Heart right ventricle (tissue), 16 donors: ENCODE measurements at places on chromosomes 1 and 21. TPM values are rescaled to one million over a fixed set of nuclear protein-coding genes. Genes with fewer than 3 reads are reported as not detected.

- no peak for DNase-seq
These were observed 7.0 kb downstream of the TNNT2 start for GRCh38 chr1:201370500-201370899.

The FAM177B gene
- not detected for total RNA-seq

GRCh38 chr1:11680270-11681070 is 478 bp downstream of the MAD2L2 start:
- no peak for DNase-seq

GRCh38 chr1:11505591-11506538 is 26.9 kb downstream of the DISP3 start:
- DNase-seq, result no peak

The PRRX1 gene
- total RNA-seq, result 91.2 TPM

DNA sequence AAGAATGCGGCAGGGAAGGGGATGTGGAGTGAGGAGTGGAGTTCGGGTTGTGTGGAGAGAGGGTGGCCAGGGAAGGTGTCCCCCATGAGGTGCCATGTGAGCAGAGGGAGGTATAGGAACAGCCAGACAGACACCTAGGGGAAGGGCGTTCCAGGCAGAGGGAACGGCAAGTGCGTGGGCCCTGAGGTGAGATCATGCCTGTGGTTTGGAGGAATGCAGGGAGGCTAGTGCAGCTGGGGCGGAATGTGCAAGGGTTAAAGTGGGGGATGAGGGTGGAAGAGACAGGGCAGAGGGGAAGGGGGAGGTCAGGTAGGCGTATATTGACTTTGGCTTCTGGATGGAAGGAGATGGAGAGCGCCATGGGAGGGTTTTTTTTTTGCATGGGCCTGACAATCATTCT is 31.6 kb upstream of the PADI6 start:
- DNase-seq, result no peak

The RGS8 gene
- total RNA-seq, result not detected

- DNase-seq, result no peak
These were observed 19.6 kb upstream of the SPAG17 start for GRCh38 chr1:118204648-118205047.

The SEC16B gene
- total RNA-seq, result 1.5 TPM

DNA sequence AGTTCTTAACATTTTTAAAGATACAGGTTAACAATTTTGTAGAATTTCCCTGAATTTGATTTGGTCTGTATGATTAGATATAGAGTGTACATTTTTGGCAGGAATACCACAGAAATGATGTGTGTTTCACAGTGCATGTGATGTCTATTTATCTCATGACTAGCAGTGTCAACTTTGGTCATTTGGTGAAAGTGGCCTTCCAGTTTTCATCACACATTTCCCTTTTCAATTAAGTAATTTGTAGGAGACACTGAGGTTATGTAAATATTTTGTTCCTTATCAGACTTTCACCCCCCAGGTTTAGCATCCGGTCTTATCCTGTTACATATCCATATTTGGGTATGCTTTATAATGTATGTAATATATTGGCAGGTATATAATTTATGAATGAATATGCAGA is 41.8 kb downstream of the MAP3K7CL start:
- DNase-seq, result no peak

GRCh38 chr1:62613325-62613727 is 16.0 kb downstream of the ANGPTL3 start:
- DNase-seq, result no peak

DNA sequence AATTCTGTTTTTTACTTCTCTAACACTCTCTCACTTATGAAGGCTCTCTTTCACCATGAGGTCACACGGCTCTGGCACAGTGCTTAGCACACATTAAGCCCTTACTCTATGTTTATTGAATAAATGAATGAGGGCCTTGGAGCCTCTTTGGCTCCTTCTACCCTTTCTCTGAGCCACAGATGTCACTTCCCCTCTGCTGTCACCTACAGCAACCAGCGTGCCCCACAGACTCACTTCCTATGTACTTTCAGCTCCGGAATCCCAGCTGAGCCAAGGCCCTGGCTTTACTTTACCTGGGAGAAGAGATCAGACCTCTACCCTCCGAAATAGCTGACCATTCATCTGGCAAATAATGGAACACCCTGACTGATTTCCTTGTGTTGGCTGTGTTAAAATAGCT is 53.7 kb upstream of the HMCN1 start:
- DNase-seq, result no peak

- no peak for DNase-seq
These were observed 16.1 kb downstream of the UCHL5 start for GRCh38 chr1:193042766-193043691.

- DNase-seq, result no peak
These were observed 14.9 kb downstream of the SLC45A1 start for GRCh38 chr1:8332806-8333205.

DNA sequence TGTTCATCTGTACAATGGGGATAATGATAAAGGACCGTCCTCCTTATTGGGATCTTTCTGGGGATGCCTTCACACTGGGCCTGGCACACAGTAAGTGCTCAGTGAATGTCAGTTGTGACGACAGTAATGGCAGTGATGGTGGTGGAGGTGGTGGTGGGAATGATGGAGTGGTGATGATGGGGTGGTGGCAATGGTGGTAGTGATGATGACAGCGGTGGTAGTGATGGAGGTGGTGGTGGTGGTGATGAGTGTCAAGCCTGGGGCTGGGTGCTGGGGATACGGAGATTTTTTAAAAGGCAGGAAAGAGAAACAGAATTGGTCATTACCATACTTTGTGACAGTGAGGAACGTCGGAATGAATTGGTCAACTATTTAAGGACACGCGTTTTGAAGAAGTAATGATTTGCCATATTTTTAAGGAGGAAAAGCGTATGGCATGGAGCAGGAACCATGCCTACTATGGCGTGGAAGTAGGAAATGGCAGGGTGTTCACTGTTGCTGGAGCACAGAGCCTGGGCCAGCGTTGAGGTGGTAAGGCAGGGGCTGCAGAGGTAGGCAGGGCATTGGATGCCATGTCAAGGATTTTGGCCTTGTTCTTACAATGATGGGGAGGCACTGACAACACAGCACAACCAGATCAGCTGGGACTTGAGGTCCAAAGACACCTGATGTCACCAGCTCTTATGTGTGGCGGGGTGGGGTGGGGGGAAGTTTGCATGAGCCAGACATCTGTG is 128.7 kb downstream of the ACTL8 start:
- no peak for DNase-seq

The KCNK1 gene
- 23.2 TPM for total RNA-seq

- DNase-seq, result no peak
These were observed 71.8 kb downstream of the PBX1 start for GRCh38 chr1:164630626-164631396.

DNA sequence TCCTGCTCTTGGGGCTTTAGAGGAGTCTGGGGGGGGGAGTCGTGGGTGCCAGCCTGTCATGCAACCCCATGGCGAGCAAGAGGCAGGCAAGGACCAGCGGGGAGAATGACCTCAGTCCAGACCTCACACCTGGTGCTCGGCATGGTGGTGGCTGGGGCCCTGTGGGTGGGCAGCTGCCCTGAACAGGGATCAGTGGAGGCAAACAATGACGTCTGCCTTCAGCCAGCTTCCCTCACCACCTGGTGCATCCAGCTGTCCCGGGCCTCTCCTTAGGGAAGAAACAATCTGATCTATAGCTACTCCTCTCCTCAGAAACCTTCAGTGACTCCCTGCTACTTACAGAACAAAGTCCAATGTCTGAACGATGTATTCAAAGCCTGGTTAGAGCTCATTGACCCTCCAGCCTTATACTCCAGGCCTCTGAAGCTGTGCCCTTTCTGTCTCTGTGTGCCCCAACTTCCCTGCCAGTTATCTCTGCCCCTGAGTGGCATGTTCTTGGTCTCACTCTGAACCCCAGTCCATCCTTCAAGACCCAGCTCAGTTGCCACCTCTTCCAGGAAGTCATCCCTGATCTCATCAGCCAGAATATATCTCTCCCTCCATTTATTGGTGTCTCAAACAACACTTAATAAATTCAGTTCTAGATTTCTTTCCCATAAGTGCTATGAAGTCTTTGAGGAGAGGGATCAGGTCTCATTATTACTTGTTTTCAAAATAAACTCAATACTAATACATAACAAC is 6.6 kb downstream of the PADI2 start:
- DNase-seq, result no peak

DNA sequence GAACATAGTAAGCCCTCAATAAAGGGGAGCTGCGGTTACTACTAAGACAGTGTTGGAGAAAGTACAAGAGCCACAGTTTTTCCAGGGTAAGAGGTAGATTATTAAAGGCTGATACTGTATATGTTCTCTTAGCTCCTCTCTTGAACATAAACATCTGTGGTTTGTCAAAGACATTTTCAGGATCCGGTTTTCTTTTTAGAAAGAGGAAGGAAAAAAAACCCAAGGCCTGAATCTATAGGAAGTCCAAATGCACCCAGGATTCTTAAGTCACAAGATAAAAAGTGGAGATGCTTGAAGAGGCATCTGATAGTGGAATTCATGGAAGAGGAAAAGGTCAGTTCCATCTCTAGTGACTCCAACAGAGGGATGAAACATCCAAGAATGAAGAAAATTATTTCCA is 24.6 kb upstream of the SLC45A3 start:
- no peak for DNase-seq

DNA sequence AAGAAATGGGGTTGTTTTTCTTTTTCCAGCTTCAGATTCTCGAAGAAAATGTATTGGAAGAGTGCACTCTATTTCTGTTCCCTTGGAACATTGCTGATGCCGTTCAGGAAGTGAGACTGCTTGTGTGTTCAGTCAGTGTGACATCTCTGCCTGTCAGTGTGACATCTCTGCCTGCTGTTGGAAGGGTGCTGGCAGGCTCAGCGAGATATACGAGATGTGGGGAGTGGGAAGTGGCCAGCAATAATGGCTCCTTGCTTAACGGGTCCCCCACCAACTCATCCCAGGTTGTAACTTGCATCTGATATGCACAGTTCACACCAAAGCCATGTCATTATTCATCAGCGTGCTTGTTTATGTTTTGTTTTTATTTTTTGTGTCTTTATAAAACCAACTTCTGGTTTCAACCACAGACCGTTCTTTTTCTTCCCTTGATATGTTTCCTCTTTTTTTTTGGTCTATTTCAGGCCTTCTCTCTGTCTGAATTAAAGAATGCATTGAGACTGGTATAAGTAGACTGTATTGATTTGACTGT is 145.4 kb downstream of the GALNT2 start:
- no peak for DNase-seq

The TIMM17A gene
- total RNA-seq, result 86.2 TPM

The LRRC53 gene
- not detected for total RNA-seq

DNA sequence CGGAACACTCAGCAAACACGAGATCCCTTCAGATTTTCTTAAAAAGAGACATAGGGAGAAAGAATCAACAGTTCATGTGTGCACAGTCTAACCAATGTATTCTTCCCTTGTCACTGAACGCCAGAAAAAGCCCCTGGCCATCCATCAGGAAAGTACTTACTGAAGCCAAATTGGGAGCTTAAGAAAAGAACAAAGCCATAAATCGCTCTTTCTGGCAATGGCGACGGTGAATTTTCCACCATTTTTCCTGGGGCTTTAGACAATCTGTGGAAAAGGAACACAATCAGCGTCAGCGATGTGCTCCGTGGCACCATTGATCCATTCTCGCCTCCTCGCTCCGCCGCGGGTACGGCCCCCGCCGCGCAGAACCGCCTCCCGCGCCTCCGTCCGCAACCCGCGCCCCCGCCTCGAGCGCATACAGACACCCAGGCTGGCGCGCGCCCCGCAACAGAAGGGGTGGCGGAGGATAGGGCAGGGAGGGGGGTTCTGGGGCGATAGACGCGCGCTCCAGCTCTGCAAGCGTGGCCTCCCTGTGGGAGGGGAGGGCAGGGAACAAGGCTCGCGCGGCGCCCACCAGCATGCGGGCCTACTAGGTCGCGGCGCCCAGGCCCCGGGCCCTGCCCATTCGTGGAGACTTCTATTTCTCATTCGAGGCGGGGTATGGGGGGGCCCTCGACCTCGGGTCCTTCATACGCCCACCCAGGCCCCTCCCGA is 440 bp downstream of the PIGP start:
- DNase-seq, result peak; percentile 88

GRCh38 chr1:98732985-98733781 is 71.7 kb downstream of the SNX7 start:
- no peak for DNase-seq

The S100A7A gene
- total RNA-seq, result not detected

DNA sequence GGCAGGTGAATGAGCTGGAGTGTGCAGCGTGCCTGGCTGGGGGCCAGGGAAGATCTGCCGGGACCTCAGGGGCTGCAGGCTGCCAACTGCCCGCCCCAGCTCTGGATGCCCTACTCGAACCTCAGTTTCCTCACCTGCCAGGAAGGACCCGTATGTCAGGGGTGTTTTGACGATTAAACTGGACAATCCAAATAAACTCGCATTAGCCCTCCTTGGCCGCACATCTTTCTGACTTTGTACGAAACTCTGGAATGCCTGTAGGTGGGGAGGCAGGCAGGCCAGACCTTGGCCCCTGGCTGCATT is 8.3 kb upstream of the ZNF669 start:
- no peak for DNase-seq

The PPP1R12B gene
- total RNA-seq, result 598 TPM

- no peak for DNase-seq
These were observed 148.8 kb upstream of the CAMK1G start for GRCh38 chr1:209434631-209435217.
